ENCODE measurements at places on chromosomes 3 and 15.

DNA sequence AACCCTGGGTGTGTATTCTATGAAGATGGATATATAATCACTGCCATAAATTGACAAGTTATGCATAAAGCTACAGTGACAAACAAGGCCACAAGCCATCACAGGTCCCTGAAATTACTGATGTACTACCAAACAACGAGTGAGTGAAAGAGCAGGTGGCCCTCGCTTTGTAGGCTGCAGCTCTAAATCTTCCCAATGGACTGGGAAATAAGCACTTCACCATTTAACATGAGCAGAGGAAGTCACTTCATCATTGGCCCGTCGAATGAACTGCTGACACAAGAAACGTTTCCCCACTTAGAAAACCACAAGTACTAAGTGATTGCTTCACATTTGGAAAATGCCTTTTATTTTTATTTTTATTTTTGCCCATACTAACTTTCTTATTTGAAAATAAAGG lies 218.0 kb downstream of the ZNF385D start:
- no peak for DNase-seq

DNA sequence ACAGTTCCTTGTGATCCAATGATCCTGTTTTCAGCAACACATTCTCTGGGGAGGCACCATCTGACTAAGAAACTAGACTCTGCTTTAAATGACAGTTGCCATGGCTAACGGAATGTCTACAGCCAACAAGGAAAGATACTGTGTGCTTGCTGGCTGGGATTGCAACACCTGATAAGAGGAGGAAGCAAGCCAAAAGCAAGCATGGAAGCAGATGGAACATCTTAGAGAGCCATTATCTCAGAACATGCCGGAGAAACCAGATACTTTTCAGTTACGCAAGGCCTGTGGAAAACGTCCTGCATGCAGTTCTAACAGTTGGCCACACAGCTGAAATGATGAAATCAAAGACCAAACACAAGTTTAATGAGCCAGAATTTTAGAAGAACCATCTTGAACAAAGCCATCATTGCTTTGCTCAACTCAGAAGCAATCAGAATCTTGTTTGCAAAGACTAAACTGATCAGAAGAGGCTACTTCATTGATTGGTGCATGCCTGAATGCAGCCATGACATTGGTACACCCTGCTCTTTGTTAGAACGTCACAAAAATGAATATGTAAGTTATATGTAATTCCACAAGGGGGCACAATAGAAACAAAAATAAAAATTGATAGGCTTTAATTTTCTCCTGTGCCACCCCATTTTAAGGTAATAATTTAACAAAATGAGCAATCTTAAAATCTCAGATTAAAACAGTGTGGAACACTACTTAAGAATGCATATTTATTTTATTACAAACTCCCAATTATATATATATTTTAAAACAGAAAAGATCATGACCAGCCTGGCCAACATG lies 50.8 kb downstream of the GXYLT2 start:
- DNase-seq, result no peak

- no peak for DNase-seq
These were observed 65.6 kb downstream of the ATP10A start for GRCh38 chr15:25797511-25797935.

GRCh38 chr3:99721633-99722007 lies 83.2 kb downstream of the COL8A1 start:
- no peak for DNase-seq

DNA sequence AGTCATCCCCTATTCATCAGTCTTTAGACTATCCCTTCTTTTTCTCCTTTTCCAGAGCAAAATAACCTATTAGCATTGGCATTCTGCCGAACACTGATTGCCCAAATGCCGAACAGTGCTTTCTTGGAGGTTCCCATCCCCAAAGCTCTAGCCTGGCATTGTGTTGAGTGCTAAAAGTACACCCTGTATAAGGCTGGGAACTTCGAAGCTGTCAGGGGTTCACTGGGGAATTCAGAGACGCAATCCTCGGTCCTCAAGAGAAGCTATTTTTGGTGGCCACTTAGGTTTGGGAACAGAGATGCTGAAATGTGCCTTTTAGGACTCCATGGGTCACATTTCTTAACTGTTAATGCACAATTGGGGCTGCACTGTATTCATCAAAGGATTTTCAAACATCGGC lies 8.4 kb downstream of the FRMD5 start:
- DNase-seq, result no peak

- no peak for DNase-seq
These were observed 144.1 kb upstream of the BCHE start for GRCh38 chr3:165981318-165981717.

GRCh38 chr3:66592927-66593625 lies 92.3 kb upstream of the LRIG1 start:
- DNase-seq, result no peak

GRCh38 chr3:170610321-170610884 lies 24.5 kb upstream of the SLC7A14 start:
- DNase-seq, result no peak

DNA sequence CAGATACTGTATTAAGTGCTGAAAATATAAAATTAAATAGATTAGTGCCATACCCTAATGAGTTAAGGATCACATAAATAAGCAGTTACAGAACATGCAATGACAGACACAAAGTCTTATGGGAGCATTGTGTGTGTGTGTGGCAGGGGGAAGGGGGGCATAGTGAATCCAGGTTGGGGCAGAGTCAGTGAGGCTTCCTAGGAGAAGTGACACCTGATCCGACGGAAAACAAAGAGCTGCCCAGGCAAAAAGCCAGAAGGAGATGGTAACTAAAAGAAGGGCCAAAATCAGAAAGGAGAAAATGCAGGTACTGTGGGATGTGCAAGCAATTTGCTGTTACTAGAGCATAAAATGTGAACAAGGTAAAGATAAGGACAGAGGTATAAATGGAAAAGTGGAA lies 80.1 kb upstream of the CHRM5 start:
- no peak for DNase-seq

DNA sequence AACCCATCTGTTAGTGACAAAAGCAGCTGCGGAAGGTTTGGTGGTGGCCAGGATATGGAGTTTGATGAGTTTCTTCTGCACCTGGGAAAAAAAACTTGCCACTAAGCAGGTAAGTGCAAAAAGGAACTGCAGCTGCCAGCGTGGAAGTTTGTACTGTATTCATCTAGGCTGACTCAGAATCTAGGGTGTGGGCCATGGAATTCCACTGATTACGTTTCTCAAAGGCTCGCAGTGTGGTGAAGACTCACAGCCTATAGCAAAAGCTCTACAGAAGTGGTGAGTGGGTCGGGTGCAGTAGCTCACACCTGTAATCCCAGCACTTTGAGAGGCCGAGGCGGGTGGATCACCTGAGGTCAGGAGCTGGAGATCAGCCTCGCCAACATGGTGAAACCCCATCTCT lies 334.6 kb upstream of the GRM7 start:
- no peak for DNase-seq

DNA sequence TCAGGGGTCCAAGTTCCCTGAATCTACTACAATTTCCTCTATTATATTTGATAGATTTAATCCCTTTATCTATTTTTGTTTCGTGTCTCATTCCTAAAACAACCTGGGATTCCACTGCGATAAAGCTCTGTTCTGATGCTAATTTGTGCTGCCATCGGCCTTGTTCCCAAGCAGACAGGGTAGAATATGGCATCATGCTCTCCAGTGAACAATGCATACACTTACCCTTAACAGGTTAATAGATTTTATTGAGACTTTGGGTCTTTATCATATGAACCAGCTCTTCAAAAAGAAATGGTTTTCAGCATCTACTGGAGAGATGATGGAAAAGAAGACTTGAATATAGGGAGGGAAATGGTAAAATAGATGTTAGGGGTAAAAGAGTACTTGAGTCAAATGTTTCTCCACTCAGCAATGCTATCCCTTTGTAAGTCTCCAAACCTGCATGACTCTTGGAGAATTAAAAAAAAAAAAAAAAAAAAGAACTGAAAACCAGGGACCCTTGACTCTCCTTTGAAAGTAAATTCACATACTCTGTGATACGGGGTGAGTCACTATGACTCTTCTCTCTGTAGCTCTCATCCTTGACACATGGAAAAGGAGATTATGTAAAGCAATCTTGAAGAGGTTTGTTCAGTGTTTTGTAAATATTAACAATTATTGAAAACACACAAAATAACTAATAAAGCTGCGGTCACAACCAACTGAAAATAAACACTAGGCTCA lies 268.8 kb downstream of the ZBTB20 start:
- no peak for DNase-seq

GRCh38 chr15:80585544-80586018 lies 109.5 kb upstream of the ABHD17C start:
- no peak for DNase-seq

DNA sequence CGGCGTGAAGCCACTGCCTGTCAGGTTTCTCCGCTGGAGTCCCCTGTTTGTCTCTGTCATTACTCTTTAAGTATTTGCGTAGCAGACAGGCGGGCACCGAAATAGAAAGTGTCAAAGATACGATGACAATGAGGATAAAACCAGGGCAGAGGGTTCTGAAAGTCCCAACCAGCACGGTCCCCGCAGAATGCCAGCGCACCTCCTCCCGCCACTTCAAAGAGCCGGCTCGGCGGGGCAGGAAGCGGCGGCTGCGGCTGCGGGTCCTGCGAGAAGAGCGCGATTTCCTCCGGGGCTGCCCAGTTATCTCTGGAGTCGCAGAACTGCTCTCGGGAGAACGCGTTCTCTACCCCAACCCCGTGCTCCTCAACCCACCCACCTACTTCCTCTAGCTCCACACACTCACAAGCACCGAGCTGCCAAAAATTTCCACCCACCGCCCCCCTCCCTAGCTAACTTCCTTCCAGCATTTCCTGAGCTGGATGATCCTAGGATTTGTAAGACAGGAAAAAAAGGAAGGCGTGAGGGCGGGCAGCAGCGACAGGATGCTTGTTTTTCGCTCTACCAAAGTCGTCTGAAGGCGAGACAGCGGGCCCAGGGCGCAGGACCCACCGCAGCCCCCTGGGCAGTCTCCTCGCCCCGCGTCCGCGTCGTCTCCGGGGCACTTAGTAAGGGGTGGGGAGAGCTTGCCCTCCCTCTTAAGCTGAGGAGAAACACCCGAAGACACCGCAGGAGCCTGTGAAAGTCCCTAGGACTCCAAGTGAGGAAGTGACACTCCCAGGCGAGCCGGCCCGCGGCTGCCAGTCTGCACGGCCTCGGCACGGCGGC lies at the start of gene ARHGAP31:
TSS of gene ARHGAP31 (plus strand) at position 513 of the 825 bp plus-strand sequence. CDS start 522 bp downstream, outside the sequence.
- DNase-seq, result peak; percentile 79

- no peak for DNase-seq
These were observed 15.6 kb downstream of the SEMA3F start for GRCh38 chr3:50170689-50171088.

DNA sequence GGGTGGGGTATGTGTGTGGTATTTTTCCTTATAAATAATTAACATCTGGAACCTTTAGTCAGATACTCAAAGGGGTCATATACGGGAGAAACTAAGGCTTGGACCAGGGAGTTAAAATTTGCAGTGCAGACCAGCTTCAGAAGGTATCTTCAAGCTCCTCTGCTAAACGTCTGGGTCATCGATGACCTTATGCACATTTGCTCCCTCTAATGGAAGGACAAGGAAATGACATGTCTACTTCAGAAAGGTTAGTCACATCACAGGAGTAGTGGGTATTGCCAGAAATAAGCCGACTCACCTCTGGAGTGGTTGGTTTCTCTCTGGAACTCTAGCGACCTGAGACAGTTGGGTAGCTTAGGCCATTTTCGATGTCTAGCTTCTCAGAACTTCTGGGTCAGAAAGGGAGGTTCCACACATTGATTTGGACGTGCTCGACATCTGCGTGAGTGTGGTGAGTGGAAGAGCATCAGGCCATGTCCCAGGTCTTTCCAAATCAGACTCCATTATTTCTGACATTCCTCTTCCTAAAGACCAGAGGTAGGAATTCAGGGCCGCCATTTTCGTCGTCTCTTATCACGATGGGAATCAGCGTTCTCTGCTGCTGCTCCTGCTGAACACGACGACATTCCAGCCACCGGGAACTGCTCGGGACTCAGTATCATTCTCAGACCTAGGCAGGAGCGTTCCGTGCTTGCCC lies 31.8 kb upstream of the RASA2 start:
- DNase-seq, result no peak

DNA sequence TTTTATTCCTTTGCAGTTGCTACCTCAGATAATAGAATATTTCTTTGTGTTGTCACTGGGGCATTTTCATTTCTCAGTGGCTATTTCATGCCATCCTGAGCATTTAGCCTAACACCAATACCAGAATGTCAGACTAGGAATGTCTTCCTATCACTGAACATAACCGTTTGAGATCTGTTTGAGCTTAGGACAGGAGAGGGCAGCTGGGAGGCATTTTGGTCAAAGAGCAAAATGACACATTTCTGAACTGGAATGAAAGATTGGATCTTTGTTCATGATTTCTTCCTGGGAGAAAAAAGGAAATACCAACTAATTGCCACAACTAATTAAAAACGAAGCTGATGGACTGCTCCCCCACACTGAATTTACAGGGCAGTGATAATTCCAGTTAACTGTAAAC lies 921.3 kb upstream of the NR2F2 start:
- no peak for DNase-seq

GRCh38 chr3:101027286-101027685 lies 34.1 kb upstream of the ABI3BP start:
- no peak for DNase-seq

GRCh38 chr3:196332168-196332567 lies 6.0 kb downstream of the TM4SF19 start:
- no peak for DNase-seq

DNA sequence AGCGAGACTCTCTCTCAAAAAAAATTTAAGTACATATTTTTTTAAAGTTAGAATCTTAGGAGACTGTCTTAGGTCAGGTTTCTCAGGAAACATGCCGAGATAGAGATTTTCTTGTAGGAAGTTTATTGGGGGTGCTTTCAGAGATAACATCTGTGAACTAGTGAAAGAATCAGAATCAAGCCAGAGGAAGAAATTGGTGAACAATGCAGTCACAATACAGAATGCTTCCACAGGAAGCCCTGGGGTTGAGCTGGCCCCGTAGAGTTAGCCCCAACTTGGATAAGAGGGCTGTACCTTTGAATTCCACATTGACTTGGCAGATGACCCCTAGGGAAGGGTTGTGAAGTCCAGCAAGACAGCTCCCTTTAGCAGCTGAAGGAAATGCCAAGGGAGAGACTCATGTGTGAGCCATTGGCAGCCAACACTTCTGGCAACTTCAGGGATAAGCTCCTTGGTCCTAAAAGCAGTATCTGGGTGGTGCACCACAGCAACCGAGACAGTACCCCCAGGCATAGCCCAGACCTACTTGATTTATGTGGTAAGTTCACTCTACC lies 7.1 kb upstream of the PLCB2 start:
- no peak for DNase-seq

DNA sequence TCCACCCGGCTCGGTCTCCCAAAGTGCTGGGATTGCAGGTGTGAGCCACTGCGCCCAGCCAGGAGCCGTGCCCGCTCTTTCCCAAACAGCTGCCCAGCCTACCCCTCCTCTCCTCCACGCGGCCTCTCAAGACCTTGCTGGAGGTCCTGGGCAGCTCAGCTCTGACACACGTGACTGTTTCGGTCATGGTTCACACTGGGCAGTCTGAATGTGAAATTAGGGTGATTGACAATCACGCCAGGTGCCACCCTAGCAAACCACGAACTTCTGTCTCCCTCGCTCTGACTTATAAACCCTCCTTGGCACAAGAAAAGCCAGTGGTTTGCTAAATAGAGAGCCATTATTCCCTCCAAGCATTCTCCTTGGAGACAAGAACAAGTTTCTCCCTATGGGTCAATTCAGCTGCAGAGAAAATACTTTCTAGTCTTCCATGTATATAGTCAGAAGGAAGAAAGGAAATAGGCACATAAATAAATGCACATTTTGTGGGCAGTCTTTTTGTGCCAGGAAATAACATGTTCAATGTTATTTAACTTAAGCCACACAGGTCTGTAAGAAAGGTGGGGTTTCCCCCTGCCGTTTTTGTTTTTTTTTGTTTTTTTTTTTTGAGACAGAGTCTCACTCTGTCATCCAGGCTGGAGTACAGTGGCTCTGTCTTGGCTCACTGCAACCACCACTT lies 121.9 kb upstream of the MEF2A start:
- DNase-seq, result no peak

- no peak for DNase-seq
These were observed 101.7 kb upstream of the ZNF717 start for GRCh38 chr3:75886971-75887526.

Data from T-helper 1 cell (primary cell).